Activated T-cell treated with anti-CD3 and anti-CD28 coated beads, Interleukin-2, amount 50 U/mL, for 72 hours (primary cell): ENCODE measurements at places on chromosomes 1 and 21. TPM values are rescaled to one million over a fixed set of nuclear protein-coding genes. Genes with fewer than 3 reads are reported as not detected.

DNA sequence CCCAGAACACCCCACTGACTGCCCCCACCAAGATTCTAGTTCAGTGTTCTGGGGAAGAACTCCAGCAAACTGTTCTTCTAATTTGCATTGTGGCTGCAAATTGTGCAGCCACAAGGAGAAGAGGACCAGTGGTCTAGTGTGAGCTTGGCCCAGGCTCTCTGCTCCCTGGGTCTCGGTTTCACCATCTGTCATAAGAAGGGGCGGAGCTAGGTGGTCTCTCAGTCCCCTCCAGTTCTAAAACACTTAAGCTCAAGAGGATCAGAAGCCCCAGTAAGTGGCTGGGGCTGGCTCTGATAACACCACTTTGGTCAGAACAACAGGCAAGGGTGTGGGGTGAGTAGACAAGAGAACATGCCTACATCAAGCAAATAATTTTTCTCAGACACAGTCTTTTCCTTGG is 99.9 kb downstream of the BEND5 start:
- no peak for DNase-seq

ELF3 gene
- 0.76 TPM for total RNA-seq

- DNase-seq = no peak
Observed at GRCh38 chr1:3471356-3472087, 17.1 kb downstream of the ARHGEF16 start.

DNA sequence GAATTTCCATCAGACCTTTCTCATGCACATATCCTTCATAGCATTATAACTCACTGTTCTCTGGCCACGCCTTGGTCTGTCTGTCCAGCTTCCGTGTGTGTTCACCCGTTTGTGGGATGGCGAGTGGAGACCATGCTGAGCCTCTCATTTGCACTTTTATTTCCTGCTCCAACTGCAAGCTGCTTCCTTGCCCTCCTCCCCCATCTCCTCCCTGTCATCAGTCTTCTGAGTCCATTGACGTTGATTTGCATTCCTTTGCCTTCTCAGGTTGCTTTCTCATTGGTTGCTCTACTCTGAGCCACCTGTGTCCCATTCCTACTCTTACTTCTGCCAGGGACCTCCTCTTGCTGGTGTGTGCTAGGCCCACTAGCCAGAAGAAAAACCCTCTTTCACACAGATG is 146.4 kb downstream of the NOS1AP start:
- DNase-seq = no peak

DNA sequence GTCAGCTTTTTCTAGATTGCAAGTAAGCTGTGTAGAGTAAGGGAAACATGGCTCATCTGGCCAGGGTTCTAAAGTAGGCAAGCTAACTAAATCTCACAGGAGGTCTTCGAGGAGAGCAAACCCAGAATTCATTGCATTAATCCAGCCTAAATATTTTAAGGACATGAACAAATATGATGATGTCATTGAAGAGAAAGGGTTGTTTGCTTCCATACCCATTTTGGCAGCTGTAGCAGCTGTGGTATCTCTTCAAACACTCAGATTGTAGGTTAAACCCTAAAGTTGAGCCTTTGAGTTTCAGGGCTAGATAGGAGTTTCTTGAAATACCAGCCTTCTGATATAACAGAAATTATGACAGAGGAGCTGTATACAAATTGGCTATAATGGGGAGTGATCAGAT is 200.5 kb upstream of the C1orf105 start:
- DNase-seq = no peak

DNA sequence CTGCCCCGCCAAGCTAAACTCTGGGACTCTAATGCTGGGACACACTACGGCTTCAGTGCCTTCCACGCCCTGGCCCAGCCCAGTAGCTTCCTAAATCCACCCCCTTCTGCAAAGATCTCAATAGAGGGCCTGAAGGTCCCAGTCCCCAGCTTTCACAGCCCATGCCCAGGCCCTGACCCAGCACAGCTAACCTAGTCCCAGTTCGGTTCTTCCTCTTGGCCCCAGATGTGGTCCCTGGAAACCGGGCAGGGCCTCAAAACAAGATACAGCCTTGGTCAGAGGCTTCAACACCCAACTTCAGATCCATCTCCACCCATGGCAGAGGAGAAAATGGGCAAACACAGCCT is 646 bp upstream of the PDZK1IP1 start:
- no peak for DNase-seq

LAD1 gene
- total RNA-seq = not detected

DNA sequence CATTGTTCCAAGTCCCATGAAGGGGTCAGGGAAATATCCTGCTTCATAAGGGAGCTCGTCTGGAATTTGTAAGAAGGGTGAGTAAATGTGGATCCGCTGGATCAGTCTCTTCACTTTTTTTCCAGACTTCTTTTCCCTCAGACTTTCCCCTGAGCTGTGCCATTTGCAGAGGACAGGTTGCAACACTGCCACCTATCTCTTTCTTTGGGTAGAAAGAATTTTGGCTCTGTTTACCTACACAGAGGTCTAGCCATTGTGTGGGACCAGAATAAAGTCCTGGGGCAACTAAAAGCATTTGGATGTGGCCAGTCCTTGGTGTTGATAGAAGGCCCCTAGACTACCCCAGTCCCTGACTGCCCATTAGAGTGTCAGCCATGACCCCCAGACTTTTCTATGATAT is 1146.7 kb upstream of the PRMT6 start:
- no peak for DNase-seq

GRCh38 chr21:40618191-40618973 is 228.6 kb downstream of the DSCAM start:
- DNase-seq = no peak

LEFTY1 gene
- not detected for total RNA-seq

ZNF683 gene
- 0.25 TPM for total RNA-seq

DNA sequence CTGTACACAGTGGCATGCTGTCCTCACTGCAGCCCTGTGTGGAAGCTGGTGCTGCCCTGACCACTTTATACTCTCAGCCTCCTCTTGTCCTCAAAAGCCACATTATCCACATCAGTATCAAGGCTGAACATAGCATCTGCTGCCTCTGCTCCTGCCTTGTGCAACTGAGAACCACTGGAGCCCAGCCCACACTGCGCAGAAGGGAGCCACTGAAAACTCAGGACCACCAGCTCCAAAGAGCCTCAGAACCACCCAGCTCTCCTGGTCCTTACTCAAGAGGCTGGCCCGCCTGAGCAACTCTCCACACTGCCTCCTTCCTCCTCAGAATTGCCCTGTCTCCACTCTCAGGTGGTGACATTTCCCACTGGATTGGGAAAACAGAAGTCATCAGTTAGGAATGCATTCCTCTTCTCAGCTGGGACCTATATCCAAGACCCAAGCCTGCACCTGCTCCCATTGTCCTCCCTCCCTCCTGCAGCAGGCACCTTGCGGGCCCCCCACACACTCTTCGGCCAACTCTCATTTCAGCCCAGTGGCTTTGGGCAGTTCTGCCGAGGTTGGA is 7.0 kb upstream of the KISS1 start:
- DNase-seq = no peak

CYP4A22 gene
- total RNA-seq = not detected

GRCh38 chr1:156664767-156665411 is 12.3 kb downstream of the NES start:
- no peak for DNase-seq

DNA sequence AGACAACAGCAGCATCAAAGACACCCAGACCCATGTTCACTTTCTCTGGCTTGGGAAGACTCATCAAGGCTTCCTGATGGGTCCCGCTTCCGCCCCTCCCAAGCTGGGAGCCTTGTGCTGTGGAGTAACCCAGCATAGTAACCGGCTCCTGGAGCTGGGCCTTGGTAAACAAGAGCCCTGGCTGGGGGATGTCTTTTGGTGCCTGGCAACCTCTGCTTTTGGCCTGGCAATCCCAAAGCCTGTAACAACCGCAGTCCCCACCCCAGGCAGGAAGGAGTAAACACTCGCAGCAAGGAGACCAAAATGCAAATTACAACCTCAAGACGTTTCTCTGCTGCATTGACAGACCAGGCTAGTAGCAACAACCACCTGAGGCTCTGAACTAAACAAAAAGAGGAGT is 16.9 kb upstream of the THRAP3 start:
- DNase-seq = no peak

OR2T11 gene
- total RNA-seq = not detected

- no peak for DNase-seq
Observed at GRCh38 chr1:29767769-29768425, 531.6 kb downstream of the PTPRU start.

- no peak for DNase-seq
Observed at GRCh38 chr1:228314658-228315483, 91.8 kb downstream of the TRIM11 start.

GRCh38 chr21:31443736-31444521 is 99.9 kb upstream of the TIAM1 start:
- DNase-seq = no peak

- DNase-seq = no peak
Observed at GRCh38 chr1:200415227-200415626, 5.4 kb upstream of the ZNF281 start.

DNA sequence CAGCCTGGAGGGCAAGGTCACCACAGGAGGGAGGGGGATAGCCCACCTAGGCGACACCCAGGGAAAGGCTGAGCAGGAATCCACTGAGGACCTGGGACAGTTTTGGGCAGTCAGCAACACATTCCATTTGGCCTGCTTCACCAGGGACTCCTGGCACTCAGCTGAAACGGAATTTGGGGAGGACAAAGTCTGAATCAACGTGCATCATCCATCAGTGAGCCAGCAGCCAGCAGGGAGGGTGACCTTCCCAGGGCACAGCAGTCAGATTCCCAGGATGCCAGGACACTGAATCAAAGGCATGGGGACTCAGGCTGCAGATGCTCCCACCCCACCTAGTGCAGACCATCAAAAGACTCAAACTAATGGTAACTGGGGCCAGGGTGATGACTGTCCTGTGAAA is 4.6 kb downstream of the SH3BP5L start:
- DNase-seq = no peak

DNA sequence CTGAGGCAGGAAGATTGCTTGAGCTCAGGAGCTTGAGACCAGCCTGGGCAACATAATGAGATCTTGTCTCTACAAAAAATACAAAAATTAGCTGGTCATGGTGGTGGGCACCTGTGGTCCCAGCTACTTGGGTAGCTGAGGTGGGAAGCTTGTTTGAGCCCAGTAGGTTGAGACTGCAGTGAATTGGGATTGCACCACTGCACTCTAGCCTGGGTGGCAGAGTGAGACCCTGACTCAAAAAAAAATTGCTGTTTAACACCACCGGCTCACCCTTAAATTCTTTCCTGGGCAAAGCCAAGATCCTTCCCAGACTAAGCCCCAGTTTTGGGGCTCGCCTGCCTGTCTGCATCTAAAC is 6.6 kb upstream of the NSUN4 start:
- DNase-seq = no peak

GRHL3 gene
- 2.0 TPM for total RNA-seq

GRCh38 chr21:34987501-34988072 is 61.5 kb downstream of the RUNX1 start:
- DNase-seq = no peak

CTSE gene
- total RNA-seq = not detected

DNA sequence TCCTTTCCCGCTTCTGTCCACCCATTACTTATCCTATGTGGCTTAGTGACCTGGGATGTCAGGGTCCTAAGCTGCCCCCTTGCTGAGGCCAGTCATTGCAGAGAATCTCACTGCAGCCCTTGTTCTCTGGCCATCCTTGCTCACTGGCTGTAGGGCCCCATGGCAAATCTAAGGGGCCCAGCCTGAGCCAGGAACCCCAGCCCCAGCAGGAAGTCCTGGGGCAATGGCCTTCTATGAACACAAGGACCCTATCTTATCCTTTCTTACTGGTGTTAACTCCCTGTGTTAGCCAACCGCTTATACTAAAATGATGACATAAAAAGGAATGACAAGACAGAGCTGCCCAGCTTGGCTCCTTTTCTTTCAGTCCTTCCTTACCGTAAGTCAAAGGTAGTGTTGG is 29.9 kb downstream of the DHCR24 start:
- DNase-seq = no peak

DNA sequence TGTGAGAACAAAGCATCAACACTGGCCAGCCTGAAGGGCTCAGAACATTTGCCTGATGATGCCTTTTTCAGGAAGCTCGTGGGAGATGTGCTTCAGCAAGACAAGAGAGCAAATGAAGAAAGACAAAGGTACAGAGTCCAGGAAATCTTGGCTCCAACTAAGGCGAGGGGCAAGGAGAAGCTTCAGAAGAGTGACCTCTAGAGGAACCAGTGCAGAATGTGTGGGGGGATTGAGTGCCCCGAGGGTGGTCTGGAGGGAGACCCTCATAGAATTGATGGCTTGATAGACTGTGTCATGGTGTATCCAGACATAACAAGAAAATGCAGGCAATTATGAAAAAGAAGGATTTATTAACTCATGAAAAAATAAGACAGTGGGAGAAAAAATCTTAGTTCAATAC is 15.3 kb upstream of the NLRP3 start:
- DNase-seq = no peak

GRCh38 chr1:224259986-224260385 is 70.0 kb downstream of the NVL start:
- no peak for DNase-seq

ST6GALNAC3 gene
- total RNA-seq = 0.35 TPM

- no peak for DNase-seq
Observed at GRCh38 chr21:19507682-19508260, 1104.2 kb upstream of the TMPRSS15 start.

CD34 gene
- 0.05 TPM for total RNA-seq

DNA sequence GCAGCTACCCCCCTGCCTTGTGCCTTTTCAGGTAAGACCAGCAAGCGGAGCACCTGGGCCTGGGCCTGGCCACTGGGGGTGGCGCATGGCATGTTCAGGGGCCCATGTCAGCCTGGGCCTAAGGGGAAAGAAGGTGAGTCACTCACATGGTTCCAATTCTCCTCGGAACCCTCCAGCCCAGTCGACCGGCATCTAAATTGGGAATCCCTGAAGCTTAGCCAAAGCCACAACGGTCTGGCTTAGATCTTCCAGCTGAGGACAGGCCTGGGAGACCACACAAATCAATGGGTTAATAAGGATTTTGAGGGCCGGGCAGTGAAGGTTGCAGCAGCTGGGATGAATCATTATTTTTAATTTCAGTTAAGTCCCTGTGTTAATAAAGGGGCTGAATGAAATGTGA is 145.1 kb upstream of the SMYD2 start:
- no peak for DNase-seq

BCL2L15 gene
- 1.7 TPM for total RNA-seq

GRCh38 chr1:30899577-30900389 is 8.8 kb downstream of the SDC3 start:
- DNase-seq = no peak

DNA sequence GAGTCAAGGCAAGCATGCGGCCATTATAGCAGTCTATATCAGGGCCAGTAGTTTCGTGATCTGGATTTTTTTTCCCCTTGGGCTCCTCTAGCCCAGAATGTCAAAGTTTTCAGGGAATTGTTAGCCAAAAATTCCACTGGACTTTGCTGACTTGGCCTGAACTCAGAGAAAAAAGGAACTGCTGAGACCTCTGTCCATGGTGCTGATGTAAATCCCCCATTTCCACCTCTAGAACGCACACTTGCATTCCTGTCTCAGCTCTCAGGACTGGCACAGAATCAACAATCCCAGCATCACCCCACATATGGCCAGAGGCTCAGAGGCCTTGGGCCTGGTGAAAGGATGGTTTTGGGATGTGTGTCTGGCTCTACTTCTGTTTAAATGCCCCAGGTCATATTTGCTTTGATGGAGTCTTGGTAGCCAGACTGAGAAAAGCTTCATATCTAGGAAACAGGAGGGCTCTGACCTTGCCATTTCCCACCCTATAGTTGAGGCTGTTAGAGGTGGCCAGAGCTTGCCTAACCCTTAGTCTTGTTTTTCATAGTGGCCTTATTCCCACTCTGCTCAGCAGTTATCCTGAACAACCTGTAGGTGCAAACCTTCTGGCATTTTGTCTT is 16.9 kb upstream of the EFCAB14 start:
- DNase-seq = peak; percentile 16

GRCh38 chr1:7407544-7407895 is 363.6 kb upstream of the VAMP3 start:
- DNase-seq = no peak

CYP2J2 gene
- 0.76 TPM for total RNA-seq

SPRR3 gene
- total RNA-seq = not detected
